ENCODE measurements at places on chromosomes 16 and 17.

DNA sequence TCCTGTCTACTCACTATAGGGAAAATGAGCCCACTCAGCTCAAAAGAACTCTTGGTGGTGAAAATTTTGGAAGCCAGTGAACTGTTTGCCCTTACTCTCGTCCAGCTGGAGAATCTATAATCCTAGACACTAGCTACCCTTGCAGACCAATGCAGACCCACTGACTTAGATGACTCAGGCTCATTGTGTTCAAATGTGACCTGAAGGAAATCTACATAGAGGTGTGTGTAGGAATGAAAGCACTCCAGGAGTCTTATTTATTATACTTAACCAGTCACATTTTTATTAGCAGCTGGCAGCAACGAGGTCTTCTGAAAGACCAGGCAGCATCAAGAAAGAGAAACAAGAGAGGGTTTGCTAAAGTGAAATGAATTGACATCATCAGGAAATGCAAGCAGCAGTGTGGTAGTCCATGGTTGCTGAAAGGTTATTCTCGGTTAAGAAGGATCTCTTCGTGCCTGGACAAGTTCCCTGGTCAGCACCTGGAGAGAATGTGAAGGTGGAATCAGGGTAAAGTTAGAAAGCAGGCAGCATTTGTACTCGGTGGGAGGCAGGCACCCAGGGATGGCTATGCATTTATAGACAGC lies 1.4 kb downstream of the KRTAP29-1 start:
- no peak for DNase-seq

DNA sequence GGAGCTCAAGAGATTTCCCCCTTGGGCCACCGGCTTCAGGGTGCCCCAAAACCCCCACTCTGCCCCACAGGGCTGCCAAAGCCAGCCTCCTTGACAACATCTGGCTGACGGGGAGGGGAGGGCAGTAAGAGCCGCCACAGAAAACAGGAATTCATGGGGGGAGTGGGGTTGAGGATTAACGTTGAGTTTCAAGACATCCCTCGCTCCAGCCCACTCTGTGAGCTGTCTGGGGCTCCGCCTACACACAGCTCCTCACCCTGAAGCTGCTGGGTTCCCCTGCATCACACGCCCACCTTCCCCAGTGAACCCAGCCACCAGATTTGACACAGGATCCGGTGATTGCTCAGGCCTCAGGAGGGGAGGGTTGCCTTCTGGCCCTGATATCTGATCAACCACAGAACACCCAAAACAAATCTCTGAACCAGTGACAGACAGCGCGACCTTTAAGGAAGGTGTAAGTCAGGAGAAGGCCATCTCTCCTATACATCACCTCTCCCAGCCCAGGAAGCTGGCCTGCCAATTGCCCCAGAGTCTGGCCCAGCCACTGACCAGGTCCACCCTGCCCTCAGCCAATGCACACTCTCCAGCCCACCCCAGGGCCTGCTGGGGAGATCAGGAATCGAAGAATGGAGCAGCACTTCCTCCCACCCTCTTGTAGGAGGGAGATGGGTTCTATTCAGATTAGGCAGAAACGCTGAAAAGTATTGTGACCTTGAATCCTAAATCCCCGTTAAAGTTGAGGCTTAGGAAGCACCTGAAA lies 132.1 kb downstream of the CLEC16A start:
- peak; percentile 85 for DNase-seq

- no peak for DNase-seq
Measured at GRCh38 chr16:81779536-81780320, 637 bp downstream of the PLCG2 start.

- no peak for DNase-seq
Measured at GRCh38 chr16:67150833-67151396, at the start of gene B3GNT9. B3GNT9 (minus strand) TSS chr16:67150998; CDS start chr16:67150485, 513 bp downstream.

GRCh38 chr16:11129378-11129781 lies 126.6 kb downstream of the SOCS1 start:
- DNase-seq: no peak

- DNase-seq: no peak
Measured at GRCh38 chr17:68501074-68501473, 11.2 kb upstream of the PRKAR1A start.

- DNase-seq: no peak
Measured at GRCh38 chr17:17836818-17837379, at the start of gene SREBF1. SREBF1 (minus strand) TSS chr17:17836986; CDS start chr17:17836817, 169 bp downstream.

DNA sequence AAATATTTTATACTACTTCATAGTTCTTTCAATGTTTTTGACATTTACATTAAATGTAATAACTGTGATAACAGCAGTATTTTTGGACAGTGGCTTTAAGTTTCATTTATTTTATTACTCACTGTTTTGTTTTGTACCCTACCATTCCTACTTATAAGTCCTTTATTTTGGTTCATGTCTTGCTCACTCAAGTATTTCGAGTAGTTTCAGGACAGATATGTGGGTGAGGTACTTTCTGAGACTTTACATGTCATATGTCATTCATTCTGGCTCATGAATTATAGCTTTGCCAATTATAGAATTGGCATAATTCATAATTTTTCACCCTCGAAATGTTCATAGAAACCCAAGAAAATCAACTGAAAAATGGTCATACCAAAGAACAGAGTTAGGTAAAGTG lies 44.4 kb downstream of the PIK3R5 start:
- DNase-seq: no peak

DNA sequence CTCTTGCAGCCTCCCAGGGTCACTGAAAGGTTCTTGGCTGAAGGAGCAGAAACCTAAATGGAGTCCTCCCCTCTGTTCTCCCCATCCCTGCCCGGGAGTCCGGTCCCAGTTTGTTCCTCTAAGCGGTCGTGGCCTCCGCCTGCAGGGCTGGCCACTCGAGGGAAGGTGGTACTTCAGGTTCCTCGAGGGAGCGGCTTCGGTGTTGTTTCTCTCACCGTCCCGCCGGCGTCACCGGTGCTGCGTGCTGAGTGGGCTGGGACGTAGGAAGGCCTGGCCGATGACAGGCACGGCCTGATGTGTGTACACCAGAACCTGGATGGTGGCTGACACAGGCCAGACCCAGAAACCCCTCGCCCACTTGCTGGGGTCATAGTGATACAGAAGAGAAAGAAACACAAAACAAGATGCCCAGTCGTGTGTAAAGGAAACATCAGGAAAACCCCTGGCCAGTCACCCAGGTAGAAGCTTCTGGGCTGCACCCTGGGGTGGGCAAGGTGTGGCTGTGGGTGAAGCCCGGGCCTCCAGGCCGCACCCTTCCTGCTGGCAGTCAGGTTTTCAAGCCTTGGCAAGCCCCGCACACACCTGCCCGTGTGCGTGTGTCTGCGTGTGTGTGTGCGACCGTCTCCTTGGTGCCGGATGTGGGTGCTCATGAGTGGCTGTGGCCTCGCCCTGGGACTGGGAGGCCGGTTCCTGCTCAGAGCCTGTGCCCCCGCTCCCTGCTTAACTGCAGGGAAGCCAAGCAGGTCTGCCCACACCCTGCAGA lies 52.0 kb downstream of the BAIAP2 start:
- DNase-seq: no peak

DNA sequence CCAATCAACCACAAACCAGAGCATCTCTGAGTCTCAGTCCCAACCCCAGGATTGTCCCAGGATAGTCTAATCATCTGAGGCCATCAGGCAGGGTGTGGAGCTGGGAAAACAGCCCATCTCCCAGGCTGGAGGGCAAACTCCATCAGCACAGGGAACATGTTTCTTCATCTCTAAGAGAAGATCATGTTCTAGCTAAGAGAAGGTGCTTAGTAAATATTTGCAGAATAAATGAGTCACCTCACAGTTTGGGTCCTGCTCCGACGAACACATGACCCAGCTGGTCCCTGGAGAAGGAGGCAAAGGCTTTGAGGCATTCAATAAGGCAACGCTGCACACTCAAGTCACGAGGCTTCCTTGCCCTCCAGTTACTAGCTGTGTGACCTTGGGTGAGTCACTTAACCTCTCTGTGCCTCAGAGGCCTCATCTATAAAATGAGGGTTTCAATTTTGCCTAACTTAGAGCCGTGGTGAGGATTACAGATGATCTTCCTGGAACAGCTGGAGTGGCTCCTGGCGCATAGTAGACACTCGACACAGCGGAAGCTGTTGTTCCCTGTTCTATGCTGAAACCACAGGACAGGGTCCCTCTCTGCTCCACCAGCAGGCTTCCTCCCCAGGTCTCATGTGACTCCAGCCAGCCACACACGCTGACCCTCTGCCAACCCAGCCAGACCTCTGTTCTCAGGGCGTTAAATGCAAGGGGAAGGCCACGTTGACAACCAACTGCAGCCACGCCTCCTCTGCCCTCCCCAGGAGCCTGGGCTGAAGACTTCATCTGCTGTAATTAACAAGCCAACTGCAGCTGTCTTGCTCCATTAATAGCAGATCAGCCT lies 10.3 kb upstream of the RPL38 start:
- no peak for DNase-seq

- DNase-seq: peak; percentile 54
Measured at GRCh38 chr17:3647769-3648555, 11.4 kb downstream of the CTNS start.

DNA sequence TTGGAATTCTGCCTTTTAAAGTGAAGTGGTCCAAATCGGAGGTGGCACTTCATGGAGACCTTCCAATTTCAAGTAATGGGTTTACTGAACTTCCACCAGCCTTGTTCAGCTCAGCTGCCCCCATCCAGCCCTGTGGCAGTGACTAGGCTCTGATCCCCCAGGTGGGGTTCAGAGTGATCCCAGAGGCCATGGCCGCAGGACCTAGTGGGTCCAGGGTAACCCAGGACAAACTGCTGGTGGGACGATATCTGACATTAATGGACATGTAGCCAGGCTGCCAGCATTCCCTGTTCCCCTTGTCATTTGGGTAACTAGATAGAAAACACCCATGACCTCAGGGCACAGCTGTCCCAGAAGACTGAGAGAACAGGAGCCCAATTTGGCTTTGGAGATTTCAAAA lies 209.9 kb downstream of the GSG1L start:
- DNase-seq: no peak

GRCh38 chr16:22425036-22425801 lies 50.8 kb upstream of the CDR2 start:
- no peak for DNase-seq

- DNase-seq: no peak
Measured at GRCh38 chr17:76414334-76415295, 30.2 kb downstream of the SPHK1 start.

GRCh38 chr17:43366891-43367736 lies 31.7 kb upstream of the ARL4D start:
- no peak for DNase-seq

DNA sequence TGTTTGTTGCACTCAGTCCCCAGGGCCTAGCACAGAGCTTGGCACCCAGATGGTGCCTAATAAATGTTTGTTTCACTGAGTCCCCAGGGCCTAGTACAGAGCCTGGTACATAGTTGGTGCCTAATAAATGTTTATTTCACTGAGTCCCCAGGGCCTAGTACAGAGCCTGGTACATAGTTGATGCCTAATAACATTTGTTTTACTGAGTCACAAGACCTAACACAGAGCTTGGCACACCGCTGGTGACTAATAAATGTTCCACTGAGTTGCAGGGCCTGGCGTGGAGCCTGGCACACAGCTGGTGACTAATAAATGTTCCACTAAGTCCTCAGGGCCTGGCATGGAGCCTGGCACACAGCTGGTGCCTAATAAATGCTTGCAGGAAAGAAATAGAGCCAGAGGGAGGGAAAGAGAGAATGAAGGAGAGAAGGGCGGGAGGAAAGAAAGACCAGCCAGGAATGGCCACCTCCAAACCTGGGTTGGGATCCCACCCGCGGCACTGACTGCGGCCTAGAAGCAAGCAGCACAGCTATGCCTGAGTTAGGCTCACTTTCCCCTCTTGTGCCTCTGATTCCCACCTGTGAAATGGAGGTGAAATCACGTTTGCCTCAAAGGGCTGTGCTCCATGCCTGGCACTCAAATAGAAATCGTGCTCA lies 7.5 kb downstream of the SLC5A11 start:
- no peak for DNase-seq

- DNase-seq: no peak
Measured at GRCh38 chr16:55933038-55933437, 57.9 kb upstream of the CES5A start.

DNA sequence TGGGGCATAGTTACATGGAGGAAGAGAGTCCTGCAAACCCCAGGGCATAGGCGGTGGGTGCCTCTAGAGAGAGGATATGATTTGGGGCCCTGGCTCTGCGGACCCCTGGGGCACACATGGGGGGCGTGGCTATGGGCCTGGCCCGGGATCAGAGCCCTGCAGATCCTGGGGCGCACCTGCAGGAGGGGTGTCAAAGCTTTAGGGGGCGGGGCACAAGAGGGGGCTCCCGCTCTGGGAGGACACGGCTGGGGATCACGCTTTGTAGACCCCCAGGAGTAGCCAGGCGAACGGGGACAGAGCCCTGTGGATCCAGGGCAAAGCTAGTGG lies 497 bp downstream of the BCL7C start:
- no peak for DNase-seq

- DNase-seq: no peak
Measured at GRCh38 chr17:74522381-74523105, 8.7 kb downstream of the CD300LB start.

DNA sequence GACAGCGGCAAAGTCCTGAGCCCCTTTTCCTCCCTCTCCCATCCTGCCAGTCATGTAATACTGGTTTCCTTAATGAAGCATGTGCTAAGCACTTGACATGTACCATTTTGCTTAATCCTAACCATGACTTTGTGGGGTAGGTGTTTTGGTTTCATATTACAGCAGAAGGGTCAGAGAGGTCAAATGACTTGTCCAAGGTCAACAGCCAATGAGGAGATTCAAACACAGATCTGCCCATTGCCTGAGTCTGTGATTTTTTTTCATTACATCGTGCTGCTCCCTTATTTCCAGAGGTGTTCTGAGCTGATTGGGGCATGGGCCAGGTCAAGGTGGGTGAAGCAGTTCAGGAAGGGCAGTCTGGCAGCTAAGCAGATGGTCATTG lies 17.6 kb upstream of the PHF12 start:
- no peak for DNase-seq

Data from activated naive CD4-positive, alpha-beta T cell treated with anti-CD3 and anti-CD28 coated beads, Interleukin-2, amount 50 U/mL, for 72 hours (primary cell).